ENCODE measurements at places on chromosomes 1 and 21.

DNA sequence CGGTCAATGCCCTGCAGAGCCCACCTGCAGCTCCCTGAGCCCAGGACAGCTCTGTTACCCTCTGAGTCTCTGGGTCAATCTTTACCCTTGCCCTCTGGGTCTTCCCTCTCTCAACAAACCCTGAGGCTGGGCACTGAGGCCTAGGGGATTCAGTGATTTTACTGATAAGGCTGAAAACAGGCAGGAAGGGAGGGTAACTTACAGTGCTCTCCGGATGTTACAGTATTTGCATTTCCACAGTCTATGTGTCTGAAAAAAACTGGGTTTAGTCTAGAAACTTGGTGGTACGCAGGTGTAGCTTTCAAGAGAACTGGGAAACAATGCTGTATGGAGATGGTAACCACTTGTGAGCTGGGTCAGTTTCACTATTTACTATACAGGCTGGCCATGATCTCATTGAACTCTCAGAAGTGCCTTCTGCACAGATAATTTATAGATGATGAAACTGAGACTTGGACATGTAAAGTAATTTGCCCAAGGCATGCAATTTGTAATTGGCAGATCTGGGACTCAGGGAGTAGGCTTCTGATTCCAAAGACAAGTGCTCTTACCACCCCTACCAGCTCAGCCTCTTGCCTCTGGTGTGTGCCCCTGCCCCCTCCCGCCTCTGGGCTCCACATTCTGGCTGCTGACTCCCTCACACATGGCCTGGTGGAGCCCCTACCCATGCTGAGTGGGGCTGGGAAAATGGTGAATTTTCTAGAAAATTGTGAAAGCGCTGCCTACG lies 48.8 kb downstream of the TENT5C start:
- DNase-seq, result no peak
- peak overlapping the region; percentile 44 for H3K4me3 ChIP-seq

GRCh38 chr21:34217263-34217662 lies 143.9 kb downstream of the MRPS6 start:
- H3K27ac ChIP-seq, result no peak overlapping the region
- H3K27me3 ChIP-seq, result no peaks in the 10 kb centered on the region
- no peak overlapping the region for H3K4me3 ChIP-seq
- peaks cover 8% of the 10 kb centered on the region for H3K4me1 ChIP-seq

GRCh38 chr21:39132248-39132647 lies 51.0 kb downstream of the PSMG1 start:
- no peaks in the 10 kb centered on the region for H3K27me3 ChIP-seq
- no peak overlapping the region for H3K4me3 ChIP-seq

GRCh38 chr1:32336963-32337675 lies 1.1 kb upstream of the MARCKSL1 start:
- peak; percentile 77 for DNase-seq
- H3K27ac ChIP-seq, result peak overlapping the region; percentile 54
- peaks cover 50% of the 10 kb centered on the region for H3K4me1 ChIP-seq
- H3K27me3 ChIP-seq, result no peaks in the 10 kb centered on the region

DNA sequence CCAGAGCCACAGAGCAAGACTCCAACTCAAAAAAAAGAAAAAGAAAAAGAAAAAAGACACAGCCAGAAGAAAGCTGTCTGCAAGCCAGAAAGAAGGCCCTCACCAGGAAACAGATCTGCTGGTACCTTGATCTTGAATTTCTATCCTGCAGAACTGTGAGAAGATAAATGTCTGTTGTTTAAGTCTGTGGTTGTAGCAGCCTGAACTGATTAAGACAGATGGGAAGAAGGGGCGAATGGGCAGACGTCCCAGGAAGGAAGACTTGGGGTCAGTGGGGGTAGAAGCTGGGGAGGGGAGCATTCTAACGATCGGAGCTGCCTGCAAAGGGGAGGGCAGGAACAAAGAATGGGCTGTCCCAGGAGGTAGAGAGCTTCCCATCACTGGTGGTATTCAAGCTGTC lies 6.3 kb downstream of the SLC2A7 start:
- no peaks in the 10 kb centered on the region for H3K4me1 ChIP-seq
- no peak overlapping the region for H3K4me3 ChIP-seq
- H3K27ac ChIP-seq, result no peak overlapping the region
- DNase-seq, result no peak

GRCh38 chr1:54336116-54336515 lies 70.1 kb downstream of the SSBP3 start:
- DNase-seq, result no peak
- peaks cover 19% of the 10 kb centered on the region for H3K4me1 ChIP-seq
- no peak overlapping the region for H3K4me3 ChIP-seq
- H3K27me3 ChIP-seq, result no peaks in the 10 kb centered on the region

GRCh38 chr1:112893288-112894009 lies 62.5 kb downstream of the SLC16A1 start:
- H3K27ac ChIP-seq, result no peak overlapping the region
- H3K27me3 ChIP-seq, result no peaks in the 10 kb centered on the region
- H3K36me3 ChIP-seq, result peaks cover 8% of the 10 kb centered on the region
- H3K4me1 ChIP-seq, result no peaks in the 10 kb centered on the region

- no peaks in the 10 kb centered on the region for H3K27me3 ChIP-seq
- no peak for DNase-seq
- no peaks in the 10 kb centered on the region for H3K4me1 ChIP-seq
- no peak overlapping the region for H3K4me3 ChIP-seq
- H3K36me3 ChIP-seq, result no peaks in the 10 kb centered on the region
These were observed 819.3 kb downstream of the PLA2G4A start for GRCh38 chr1:187648091-187648490.

- H3K27me3 ChIP-seq, result no peaks in the 10 kb centered on the region
- H3K4me1 ChIP-seq, result peaks cover 56% of the 10 kb centered on the region
- DNase-seq, result no peak
- H3K4me3 ChIP-seq, result no peak overlapping the region
These were observed 60.0 kb downstream of the PIK3CD start for GRCh38 chr1:9711466-9712020.

DNA sequence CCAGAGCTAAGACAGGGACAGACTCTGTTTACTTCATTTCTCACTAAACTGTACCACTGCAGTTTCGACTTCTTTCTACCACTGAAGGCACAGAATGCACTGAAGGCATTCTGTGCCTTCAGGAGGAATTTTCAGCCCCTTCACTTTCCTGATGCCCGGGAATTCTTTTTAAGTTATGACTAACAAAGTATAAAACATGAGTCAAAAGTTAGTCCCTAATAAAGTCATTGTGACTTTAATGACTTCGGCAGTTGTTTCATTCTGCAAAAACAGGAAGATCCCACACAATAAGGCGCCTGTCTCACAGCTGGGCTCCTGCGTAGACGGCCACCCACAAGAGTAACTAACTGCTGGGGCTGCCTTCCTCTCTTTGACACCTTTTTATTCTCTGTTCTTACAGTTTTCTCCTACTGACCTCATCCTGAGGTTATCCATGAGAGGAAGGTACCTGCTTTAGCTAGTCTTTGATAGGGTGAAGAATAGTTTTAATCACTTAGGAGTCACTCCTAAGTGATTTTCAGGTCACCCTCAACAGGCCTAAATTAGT lies 183.9 kb upstream of the SGIP1 start:
- peak overlapping the region; percentile 80 for H3K27ac ChIP-seq
- H3K4me3 ChIP-seq, result peak overlapping the region; percentile 66
- no peaks in the 10 kb centered on the region for H3K27me3 ChIP-seq

Measured in activated naive CD8-positive, alpha-beta T cell treated with anti-CD3 and anti-CD28 coated beads, Interleukin-2, amount 50 U/mL, for 24 hours (primary cell).